ENCODE measurements at places on chromosomes 5 and 9.

GRCh38 chr5:124581738-124582560, 164.5 kb downstream of the ZNF608 start:
- no peak for DNase-seq

DNA sequence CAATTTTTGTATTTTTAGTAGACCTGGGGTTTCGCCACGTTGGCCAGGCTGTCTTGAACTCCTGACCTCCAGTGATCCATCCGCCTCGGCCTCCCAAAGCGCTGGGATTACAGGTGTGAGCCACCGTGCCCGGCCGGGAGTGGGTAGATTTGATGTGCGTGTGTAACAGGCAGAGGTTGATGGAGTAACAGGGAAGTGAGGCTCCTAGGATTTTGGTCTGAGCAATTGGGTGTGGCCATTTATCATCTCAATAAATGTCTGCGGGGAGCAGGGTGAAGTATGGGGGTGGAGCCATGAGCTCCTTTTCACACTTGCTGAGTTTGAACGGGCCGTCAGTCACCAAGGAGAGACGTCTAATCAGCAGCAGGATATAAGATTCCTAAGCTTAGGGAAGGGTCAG, 1.2 kb upstream of the REXO4 start:
- no peak for DNase-seq

DNA sequence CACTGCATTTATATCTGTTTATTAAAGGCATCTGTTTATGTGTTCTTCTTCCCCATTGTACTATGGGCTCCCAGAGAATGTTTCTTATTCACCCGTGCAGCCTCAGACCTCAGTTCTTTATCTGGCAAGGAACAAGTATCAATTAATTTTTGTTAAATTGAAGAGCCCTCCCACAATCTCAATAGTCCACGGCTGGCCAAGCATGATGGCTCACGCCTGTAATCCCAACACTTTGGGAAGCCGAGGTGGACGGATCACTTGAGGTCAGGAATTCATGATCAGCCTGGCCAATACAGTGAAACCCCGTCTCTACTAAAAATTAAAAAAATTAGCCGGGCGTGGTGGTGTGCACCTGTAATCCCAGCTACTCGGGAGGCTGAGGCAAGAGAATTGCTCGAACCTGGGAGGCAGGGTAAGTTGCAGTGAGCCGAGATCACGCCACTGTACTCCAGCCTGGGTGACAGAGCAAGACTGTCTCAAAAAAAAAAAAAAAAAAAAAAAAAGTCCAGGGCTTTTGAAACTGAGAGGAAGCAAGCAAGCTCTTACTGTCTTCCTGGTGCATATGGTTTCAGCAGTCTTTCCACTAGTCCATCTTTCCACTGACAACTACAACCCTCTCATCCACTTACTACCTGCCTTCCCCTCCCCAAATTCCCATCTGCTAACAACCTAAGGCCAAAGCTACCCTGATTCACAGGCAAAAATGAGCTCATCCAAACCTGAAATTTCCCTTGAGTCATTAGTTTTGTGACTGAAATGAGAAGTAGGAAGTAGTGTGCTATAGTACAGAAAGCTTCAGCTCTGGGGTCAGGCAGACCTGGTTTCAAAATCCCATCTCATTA, 2.3 kb upstream of the HK3 start:
- DNase-seq: no peak

DNA sequence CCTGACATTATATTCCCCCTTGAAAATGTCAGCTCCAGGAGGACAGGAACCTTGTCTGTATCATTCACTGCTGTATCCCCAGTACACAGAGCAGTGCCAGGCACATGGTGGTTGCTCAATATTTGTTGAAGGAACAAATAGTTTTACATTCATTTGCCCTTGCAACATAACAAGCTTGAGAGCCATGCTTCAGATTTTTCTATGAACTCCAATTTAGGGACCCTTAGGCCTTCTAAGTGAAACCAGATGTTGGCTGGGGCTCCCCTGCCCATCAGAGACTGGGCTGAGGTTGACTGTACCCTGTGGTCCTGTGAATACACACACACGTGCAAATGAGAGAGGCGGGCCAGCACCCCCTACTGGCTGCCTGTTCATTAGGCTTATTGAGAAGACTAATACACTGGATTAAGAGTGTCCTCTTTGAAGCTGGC, 214.9 kb upstream of the WWC1 start:
- no peak for DNase-seq

DNA sequence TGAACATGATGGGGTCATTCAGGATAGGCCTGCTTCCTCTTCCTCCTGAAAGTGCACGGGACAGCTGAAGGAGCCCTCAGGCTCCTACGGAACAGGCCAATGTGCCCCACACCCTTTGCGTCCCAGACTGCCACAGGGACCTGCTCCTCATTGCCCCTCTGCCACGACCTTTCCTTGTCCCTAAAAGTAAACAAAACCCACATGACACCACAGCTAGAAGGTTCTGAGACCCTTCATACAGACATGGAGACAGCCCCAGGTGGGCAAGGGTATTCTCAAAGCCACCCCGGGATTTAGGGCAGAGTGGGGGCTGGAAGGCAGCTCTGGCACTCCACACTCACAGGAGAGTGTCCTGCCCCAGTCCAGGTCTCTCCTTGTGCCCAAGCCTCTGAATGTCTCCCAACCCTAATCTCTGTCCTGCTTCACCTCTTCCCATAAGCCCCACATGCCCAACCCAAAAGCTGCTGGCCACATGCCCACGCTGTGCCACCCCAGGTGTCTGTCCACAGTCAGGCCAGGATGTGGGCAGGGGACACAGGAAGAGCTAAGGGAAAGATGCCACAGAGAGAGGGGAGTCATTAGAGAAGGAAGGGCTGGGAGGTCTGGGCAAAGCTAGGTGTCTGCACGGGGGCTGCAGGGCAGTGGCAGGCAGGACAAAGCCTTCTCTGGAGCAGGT, 800 bp downstream of the AMBP start:
- DNase-seq: no peak

- no peak for DNase-seq
Observed at GRCh38 chr5:37723162-37723961, 116.5 kb downstream of the GDNF start.

DNA sequence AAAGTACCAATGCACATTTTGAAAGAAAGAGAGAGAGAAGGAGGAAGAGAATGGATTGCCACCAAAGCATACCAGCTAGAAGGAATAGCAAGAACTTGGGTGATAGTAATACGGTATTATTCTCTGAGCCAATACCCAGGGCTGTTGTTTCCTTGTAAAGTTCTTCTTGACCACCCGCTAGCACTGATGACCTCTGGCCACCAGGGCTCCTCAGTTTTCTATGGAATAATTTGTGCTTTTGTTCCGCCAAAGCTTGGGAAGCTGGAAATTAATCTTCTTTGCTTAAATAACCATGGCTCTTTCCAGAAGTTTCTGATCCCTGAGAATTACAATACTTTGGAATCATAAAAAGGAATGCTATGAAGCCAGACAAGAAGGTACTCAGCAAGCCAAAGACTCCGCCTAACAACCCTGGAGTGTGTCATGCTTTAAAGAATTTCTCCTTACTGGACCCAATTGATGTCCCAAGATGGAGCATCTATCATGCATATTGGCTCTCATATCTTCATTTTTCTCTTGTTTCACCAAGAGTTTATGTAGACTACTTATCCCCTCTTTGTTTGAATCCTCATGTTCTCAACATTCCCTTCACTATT, 29.8 kb downstream of the OR2K2 start:
- no peak for DNase-seq

DNA sequence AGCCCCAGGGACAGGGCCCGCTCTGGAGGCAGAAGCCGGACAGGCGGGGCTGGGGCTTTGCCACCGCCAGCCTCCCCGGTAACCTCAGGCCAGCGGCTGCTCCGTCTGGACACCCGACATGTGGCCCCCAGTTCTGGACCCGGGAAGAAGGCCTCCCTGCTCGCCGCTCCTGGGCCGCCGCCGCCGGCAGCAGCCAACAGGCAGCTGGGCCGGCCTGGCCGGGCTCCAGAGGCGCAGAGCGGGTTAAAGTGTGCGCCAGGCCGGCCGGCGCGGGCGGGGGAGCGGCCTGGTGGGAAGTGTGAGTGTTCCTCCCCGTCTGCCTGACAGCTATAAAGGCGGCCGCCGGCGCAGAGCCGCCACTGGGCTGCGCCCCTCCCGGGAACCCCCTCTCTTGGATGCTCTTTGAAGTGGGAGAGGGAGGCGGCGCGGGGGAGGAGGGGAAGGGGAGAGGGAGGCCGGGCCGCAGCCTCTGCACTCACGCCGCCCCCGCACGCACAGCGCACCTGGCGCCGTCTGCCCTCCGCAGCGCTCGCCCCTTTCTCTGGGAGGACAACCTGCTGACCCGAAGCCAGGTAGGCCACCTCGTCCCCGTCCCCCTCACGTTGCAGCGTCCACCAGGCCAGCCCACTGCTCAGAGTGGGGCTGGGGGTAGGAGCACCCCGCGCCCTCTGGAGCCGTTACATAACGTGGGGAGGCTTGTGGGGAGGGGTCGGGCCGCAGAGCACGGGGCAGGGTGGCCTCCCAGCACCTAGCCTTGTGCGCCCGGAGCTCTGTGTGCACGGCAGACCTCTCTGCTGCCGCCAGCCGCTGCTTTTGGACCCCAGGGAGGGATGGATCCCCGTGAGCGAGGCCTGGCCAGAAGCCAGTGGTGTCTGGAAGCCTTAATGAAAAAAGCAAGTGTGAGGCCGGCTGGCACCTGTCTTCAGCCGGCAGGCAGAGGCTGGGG, at the start of gene ADAMTSL2:
TSS of gene ADAMTSL2 (plus strand) at position 359 of the 946 bp plus-strand sequence. CDS start 2,009 bp downstream, outside the sequence.
- no peak for DNase-seq

- no peak for DNase-seq
Observed at GRCh38 chr9:5422276-5422675, 15.4 kb downstream of the PLGRKT start.

- no peak for DNase-seq
Observed at GRCh38 chr5:130198927-130199326, 294.7 kb downstream of the CHSY3 start.
